Fibroblast of pulmonary artery (primary cell): ENCODE measurements at places on chromosomes 16 and 17.

DNA sequence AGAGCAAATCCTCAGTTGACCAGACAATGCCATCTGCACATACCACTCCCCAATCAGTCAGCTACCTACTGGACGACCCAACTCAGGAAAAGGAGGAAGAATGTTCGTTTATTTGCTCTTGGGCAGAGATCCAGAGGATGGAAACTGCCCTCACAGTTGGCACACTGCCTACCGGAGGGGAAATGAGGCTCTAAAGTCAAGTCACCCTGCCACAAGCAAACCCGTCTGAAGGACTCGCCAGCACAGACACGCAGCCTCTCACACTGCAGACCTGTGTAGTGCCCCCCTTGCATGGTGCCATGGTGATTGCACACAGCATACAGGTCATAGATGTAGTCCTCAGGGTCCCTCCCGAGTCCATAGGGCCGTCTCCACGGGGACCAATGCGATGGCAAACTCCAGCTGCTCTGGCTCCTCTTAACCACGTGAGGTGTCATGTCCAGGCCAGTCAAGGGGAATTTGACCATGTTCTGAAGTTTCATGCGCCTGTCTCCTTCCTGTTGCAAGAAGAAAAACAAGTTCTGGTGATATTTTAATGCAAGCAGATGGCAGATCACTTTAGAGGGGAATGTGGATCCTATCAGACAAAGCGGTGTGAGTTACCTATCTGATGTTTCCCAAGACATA lies 69.5 kb downstream of the USP31 start:
- DNase-seq: no peak

- DNase-seq: no peak
Observed at GRCh38 chr16:26275021-26275590, 583.3 kb downstream of the HS3ST4 start.

GRCh38 chr17:38428643-38429371 lies 543 bp downstream of the ARHGAP23 start:
- peak; percentile 40 for DNase-seq

GRCh38 chr16:1691276-1691675 lies 13.2 kb downstream of the JPT2 start:
- DNase-seq: peak; percentile 27

DNA sequence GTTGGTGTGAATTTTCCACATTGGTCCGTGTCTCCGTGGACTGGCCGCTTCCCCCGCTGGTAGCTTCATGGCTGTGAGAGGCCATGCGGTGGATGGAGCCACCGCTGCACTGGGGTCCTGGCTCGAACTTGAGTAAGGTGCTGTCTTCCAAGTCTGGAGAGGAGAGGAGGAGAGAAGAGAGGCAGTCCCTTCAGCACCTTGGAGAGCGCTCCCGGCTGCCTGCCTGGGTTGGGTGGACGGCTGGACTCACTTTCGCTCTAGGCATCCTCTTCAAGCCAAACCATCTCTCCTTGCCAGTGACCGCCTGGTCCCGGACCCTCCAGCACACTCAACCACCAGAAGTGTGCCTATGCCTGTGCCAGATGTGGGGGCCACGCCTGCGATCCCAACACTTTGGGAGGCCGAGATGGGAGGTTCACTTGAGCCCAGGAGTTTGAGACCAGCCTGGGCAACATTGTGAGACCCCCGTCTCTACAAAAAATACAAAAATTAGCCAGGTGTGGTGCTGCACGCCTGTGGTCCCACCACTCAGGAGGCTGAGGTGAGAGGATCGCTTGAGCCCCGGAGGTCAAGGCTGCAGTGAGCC lies 6.2 kb downstream of the JPH3 start:
- DNase-seq: peak; percentile 74
